ENCODE measurements at places on chromosomes 12 and 14.

DNA sequence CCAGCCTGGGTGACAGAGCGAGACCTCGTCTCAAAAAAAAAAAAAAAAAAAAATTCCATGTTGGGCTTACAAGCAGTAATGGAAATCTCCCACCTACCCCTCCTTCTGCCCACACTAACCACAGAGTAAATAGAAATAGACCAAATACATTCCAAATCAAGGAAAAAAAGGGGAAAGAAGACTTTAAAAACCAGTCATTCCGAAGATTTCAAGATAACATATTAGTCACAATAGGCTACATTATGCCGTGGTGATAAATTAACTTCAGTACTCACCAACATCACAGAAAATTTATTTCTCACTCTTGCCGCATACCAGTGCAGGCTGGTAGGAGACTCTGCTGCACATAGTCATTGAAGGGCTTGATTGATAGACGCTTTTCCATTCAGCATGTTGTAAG lies 15.5 kb upstream of the ETV6 start:
- no peak for DNase-seq

DNA sequence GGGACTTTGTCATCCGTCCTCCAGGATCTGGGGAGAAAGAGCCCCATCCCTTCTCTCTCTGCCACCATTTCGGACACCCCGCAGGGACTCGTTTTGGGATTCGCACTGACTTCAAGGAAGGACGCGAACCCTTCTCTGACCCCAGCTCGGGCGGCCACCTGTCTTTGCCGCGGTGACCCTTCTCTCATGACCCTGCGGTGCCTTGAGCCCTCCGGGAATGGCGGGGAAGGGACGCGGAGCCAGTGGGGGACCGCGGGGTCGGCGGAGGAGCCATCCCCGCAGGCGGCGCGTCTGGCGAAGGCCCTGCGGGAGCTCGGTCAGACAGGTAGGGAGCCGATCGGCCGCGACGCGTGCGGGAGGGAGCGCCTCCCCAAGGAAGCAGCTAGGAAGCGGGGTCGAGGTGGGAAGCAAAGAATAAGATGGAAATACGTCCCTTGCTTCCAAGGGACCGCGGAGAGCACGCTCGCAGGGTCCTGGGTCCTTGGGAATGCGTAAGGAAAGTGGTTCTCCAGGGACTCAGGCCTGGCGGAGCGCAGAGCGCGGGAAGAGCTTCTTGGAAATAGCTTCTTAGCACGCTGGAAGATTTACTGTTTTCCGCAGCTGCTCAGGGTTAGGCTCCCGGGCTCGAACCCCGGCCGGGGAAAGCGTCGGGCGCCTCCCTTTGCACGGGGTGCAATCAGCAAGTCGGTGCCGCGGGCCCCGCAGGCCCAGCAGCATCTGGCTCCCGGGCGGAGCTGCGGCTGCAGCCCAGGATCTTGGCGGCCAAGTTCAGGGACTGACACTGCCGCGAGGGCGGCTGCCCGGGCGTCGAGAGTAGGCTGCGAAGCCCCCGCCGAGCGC lies 457 bp downstream of the SOCS2 start:
- DNase-seq: peak; percentile 72

- DNase-seq: no peak
Measured at GRCh38 chr14:57038689-57039088, 228.4 kb upstream of the OTX2 start.

DNA sequence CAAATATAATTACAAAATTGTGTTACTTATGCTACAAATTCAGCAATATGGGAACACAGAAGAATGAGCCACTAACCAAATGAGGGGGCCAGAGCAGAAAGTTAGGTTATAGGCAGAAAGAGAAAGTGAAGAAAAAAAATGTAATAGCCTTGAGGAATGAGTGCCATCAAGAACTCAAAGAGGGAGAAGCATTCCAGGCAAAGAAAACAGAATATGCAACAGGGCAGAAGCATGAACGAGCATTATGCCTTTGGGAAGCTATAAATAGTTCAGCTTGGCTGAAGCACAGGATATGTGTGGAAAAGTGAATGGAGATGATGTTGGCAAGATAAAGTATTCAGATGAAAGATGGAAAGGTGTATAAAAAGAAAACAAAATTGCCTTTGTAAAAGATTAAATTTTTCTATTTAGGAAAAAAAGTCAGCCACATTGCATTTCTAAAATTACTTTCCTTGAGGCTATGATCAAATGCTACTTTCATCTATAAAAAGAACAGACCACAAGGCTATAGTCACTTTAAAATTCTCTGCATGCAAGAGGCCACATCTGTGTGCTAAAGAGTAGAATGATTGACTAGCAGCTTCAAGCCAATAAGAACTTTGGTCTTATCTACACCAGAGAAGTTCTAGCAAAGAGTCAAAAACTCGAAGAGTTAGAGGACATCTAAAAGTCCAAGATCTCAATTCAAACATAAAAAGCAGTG lies 193.6 kb upstream of the GARIN6 start:
- no peak for DNase-seq

DNA sequence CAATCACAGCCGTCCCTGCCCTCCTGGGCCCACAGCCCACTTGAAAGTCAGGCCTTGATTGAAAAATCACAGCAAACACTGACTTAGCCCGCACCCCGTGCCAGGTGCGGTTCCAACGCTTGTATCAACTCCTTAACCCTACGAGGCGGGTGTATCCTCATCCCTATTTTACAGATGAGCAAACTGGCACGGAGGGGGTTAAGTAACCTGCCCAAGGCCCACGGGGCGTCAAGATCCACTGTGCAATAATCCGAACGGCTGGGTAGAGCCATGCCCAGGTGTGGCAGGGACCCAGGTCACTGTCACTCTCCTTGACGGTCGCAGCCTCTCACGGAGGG lies 583 bp downstream of the DNAH10 start:
- peak; percentile 42 for DNase-seq

GRCh38 chr14:94561656-94562010 lies 391 bp downstream of the SERPINA4 start:
- DNase-seq: no peak

- DNase-seq: no peak
Measured at GRCh38 chr14:96629558-96630222, 127.5 kb downstream of the PAPOLA start.

GRCh38 chr12:62739266-62740015 lies 195.5 kb downstream of the PPM1H start:
- no peak for DNase-seq

DNA sequence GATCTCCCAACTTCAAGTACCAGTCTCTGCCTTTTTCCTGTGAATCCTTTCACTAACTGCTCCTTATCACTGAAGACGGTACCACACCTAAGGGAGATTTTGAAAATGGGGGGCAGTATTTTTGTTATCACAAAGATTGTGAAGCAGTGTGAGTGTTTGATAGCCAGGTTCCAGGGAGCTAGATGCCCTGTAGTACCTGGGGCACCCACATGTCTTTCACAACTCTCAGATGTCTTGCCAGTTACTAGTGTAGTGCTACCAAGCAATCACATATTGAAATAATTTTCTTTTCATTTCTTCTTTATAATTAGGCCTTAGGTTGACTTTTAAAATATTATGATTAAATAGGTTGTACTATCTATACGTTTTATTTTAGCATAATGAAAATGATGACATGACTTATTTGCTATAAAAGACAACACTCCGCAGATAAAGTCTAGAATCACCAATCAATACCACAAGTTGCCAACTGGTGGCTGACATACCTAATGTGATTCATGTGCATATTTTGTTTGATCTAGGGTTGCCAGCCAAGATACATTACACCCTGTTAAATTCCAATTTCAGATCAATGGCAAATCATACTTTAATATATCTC lies 215.9 kb downstream of the EXOC5 start:
- no peak for DNase-seq

DNA sequence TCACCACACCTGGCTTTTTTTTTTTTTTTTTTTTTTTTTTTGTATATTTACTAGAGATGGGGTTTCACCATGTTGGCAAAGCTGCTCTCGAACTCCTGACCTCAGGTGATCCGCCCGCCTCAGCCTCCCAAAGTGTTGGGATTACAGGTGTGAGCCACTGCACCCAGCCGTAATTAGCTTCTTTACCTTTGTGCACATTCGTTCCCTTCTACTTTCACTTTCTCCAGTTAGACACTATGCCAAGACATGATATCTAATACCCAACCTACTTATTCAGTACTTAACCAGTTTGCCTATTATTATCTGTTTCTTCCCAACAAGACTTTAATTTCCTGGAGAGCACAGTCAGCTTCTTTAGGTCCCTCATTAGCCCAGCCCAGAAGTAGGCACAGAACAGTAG lies 5.3 kb downstream of the STYK1 start:
- DNase-seq: no peak

DNA sequence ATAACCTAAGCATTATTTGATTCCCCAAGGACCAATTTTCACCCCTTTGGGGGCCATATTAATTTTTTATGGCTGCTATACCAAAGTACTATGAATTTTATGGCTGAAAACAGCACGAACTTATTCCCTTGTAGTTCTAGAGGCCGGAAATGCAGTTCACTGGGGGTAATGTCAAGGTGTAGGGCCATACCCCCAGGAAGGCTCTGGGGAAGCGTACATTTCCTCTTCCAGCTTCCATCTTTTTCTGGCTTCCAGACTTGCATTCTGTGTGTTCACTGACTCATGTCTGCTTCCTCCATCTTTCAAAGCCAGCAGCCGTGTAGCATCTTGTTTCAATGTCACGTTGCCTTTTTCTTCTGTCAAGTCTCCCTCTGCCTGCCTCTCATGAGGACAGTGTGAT lies 133.5 kb downstream of the BICD1 start:
- no peak for DNase-seq

Data from sigmoid colon (tissue), 7 donors.